Ascending aorta (tissue), 2 donors: ENCODE measurements at places on chromosomes 1 and 21.
A peak's percentile ranks its signal among the peaks of the same experiment; 100 is the strongest.

- DNase-seq, result no peak
Observed at GRCh38 chr21:41939391-41939790, 14.4 kb downstream of the C2CD2 start.

GRCh38 chr1:171438441-171438840 is 46.9 kb upstream of the PRRC2C start:
- DNase-seq, result peak; percentile 74

DNA sequence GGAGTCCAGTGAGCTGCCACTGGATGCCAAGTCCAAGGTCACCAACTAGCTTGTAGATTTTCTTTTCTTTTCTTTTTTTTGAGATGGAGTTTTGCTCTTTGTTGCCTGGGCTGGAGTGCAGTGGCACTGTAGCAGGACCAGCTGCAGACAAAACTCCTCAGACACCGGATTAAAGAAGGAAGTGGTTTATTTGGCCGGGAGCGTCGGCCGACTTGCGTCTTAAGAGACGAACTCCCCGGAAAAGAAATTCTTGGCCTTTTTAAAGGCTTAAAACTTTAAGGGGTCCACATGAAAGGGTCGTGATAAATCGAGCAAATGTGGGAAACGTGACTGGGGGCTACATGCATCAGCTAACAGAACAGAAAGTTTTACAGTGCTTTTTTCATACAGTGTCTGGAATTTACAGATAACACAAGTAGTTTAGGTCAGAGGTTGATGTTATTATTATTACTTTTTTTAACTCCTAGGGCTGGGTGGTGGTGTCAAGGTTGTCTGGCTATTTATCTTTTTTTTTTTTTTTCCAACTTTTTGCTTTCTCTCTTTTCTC is 36.4 kb upstream of the CFAP126 start:
- DNase-seq, result no peak

DNA sequence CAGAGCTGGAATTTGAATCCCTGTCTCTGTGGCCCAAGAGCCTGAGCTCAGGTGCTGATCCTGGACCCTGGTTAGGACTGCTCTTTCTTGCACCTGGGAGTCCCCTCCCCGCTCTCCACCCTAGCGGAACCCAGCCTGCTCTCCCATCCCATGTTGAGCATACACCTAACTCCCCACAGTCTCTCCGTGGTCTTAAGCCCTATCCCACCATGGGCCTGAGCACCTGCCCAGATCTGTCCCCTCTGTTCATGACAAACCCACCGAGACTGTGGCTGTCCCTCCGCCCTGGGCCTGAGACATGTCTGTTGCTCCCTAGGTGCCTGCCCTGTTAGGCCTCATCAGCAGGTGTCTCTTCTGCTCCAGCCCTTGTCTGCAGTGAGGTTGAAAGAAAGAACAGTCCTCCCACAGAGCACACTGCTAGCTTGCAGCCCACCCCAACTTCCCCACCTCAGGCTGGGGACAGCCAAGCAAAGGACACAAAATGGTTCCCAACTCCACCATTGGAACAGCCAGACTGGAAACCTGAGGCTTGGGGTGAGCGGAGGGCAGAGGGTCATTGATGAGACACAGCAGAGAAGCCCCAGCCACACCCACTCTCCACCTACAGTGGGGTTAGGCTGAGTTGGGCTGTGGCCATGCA is 118.5 kb downstream of the MATN1 start:
- DNase-seq, result no peak

GRCh38 chr1:54229281-54229891 is 29.4 kb downstream of the MRPL37 start:
- no peak for DNase-seq

GRCh38 chr1:241396747-241397681 is 40.0 kb upstream of the RGS7 start:
- no peak for DNase-seq

GRCh38 chr1:63148825-63149645 is 173.3 kb upstream of the FOXD3 start:
- no peak for DNase-seq
